Activated T-cell treated with anti-CD3 and anti-CD28 coated beads, Interleukin-2, amount 50 U/mL, for 48 hours (primary cell): ENCODE measurements at places on chromosomes 3 and 15.
A peak's percentile ranks its signal among the peaks of the same experiment; 100 is the strongest.

DNA sequence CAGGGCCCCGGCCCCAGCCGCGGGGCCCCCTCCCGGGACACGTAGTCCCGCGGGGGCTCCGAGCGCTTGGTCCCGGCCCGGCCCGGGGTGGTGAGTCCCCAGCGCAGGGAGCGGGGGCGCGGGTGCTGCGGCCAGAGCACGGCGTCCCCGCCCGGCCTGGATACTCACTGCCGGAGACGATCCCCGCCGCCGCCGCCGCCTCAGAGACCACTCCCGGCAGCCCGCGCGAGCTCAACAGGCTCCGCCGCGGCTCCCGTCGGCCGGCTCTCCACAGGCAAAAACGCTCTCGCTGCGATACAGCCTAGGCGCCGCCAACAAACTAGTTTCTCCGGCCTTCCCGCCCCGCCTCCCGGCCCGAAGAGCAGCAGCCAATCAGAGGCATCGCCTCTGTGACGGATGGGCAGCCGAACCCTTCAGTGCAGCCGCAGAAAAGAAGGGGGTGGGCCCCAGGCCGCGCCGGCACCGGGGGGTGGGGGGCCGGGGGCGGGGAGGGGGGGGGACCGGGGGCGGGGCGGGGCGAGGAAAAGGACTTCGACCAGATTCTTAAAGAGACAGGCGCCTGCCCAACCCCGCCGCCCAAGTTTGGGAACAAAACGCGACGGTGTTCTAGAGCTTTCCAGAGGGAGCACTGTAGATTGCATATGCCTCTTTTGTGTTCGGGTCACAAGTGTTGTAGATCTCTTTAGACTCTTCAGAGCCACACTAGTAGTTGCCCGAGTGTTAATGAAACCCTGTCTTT, at the start of gene KLHL25:
Gene KLHL25 (minus strand): TSS at position 328 of the 739 bp plus-strand sequence. CDS start 25,115 bp downstream, outside the sequence.
- peak; percentile 93 for DNase-seq

DNA sequence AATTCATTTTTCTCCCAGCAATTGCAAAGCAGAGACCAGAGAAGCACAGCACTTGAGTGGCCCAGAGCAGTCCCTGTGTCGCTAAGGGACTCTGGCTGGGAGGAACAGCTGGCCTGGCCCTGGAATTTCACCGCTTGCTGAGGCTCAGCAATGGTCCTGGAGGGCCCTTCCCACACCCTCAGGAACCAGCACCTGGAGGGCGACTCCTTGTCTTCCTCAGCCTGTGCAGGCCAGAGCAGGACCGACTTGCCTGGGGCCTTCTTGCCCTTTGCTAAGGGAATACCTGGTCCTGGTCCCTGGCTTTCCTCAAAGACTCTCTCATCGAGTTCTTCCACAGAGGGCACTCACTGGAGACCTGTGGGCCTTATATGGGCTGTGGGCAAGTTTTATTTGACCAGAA, 294.6 kb downstream of the RPLP1 start:
- DNase-seq: no peak

DNA sequence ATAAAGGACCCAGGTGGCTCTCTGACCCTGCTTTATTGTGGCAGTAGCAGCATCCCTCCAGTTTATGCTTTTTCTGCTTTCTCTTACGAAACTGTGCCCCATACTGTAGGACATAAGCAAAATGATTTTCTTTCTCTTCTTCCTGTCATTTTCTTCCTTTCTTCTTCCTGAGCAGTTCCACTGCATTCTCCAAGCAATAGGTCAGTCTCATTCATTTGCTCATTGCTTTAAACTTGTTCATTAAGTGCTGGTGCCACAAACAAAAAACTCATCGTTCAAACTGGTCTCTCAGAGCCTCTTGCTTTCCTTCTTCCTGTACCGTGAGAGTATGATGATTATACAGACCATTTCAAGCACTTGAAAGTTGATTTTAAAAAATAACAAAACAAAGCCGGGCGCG, 66.8 kb downstream of the PDE8A start:
- DNase-seq: no peak

DNA sequence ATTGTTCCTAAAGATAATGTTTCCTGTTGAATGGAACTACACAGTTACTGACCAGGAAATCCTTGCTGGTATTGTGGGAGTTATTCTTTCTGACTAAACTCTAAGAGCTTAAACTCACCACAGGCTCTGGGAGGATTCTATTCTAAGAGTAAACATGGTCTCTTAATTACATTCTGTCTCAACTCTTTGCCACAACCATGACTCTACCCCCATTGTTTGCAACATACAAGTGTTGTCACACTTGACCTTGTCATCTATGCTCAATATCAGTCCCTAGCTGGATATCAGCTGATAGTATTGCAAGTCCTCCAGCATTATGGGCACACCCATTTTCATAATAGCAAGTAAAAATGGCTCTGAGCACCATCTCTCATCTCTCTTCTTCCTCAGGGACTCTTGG, 29.6 kb upstream of the SECISBP2L start:
- no peak for DNase-seq

DNA sequence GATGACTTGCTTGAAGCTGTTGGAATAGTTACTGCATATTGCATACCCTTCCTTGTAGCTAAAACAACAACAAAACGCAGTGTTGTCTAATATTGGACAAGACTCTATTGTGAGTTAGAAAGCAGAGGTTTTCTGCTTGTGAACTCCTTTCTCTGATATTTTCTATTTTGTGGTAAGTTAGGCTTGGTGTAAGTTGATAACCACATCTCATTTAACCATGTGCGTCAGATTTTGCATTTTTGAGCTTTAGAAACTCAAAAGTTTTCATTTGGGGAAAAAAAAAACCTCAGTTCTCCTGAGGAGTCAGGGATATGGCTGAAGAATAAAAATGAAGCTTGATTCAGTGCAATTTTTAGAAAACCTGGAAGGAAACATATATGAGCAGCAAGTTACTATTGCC, 1.5 kb downstream of the ARIH1 start:
- no peak for DNase-seq

- DNase-seq: no peak
Observed at GRCh38 chr15:45868109-45868691, 233.4 kb downstream of the SQOR start.

DNA sequence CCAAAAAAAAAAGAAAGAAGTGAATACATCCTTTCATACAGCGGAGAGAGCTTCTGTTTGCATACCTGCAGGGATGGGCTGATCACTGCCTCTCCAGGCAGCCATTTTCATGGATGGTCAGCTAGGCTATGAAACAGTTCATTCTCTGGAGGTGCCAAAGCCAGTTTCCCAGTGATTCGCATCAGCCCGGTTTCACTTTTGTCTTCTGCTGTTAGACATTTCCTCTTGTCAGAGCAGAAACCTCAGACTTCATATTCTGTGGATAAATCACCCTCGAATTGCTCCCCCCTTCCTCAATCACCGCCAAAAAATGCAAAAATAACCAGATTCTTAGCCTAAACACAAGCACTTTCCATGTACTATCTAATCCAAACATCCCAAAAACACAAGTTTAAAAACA, 225.6 kb downstream of the ADAMTS9 start:
- no peak for DNase-seq

GRCh38 chr15:86163816-86164215, 84.1 kb downstream of the AGBL1 start:
- DNase-seq: no peak

- peak; percentile 77 for DNase-seq
Observed at GRCh38 chr15:73700041-73700842, 16.1 kb downstream of the CD276 start.

DNA sequence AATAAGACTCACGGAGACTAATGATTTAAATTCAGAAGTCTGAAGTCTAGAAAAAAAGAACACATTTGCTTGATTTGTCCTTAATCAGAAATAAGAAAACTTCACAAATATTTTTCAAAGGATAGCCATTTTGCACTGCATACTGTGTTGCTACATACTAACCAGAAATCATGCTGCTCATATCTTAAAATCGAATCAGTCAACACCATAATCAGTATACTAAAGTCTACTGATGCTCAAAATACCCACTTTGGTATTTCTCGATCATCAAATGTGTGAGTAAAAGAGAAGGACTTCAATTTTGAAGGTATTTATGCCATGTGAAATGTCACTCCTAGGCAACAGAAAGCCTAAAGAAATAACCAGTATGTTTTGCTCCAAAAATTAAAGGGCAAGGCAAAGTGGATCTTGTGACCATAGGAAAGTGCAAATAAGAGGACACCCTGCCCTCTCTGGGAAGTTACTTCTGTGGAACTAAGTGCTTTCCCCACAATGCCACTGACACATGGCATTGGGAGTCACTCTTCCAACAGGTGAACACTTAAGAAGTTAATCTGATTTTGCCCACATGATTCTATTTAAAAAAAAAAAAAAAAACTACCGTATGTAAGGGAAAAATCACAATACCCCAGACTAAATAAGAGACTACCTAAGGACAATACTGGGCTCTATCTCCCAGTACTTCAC, 2.7 kb downstream of the LRIG1 start:
- DNase-seq: no peak

DNA sequence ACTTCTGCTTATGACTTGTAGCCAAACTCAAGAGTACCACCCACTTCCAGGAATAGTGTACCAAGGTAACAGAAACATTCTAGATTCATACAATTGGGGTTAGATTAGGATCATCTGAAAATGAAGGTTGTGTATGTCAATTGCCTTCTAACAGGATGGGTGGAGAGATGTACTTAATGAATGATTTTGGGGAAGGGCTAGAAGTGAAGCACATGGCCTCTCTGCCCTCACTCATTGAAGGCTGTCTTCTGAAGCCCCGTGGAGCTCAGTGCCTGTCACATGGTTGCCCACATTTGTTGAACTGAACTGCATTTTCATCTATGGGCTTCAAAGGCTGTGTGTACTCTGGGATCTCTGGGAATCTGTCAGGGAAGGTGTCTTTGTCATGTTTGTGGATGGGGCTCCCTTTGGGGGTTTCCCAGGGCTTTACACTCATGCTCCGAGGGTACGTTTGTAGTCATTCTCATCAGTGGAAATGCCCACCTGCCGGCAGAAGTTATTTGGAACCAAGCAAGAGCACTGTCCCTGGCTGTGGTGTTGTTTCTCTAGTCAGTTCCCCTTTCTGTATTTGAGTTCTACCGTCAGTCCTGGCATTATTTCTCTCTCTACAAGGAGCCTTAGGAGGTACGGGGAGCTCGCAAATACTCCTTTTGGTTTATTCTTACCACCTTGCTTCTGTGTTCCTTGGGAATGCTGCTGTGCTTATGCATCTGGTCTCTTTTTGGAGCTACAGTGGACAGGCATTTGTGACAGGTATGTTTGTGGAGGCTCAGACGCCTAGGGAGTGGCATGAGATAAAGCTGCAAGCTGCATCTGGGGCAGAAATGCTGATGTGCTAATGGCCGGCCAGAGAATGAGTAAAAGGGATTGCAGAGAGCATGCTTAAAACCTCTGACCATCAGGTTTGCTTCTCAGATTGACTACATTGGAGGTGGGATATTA, 22.4 kb downstream of the CD86 start:
- DNase-seq: no peak
